Chondrocyte (in vitro differentiated cells): ENCODE measurements at places on chromosomes 7 and 10. TPM values are rescaled to one million over a fixed set of nuclear protein-coding genes. Genes with fewer than 3 reads are reported as not detected.

Gene OR2A1
- total RNA-seq = not detected in 3 replicates

Gene STEAP4
- total RNA-seq = not detected in 3 replicates

Gene GJC3
- not detected in 3 replicates for total RNA-seq

Gene UPK3B
- 0.46 to 1.4 TPM (median 0.62 TPM) in 3 replicates for total RNA-seq

Gene LGI1
- total RNA-seq = 0.27 to 2.3 TPM (median 2.1 TPM) in 3 replicates

Gene NPY4R2
- total RNA-seq = 0.53 TPM in 1 of 3 replicates, not detected in the others

Gene CNPY1
- not detected in 3 replicates for total RNA-seq

DNA sequence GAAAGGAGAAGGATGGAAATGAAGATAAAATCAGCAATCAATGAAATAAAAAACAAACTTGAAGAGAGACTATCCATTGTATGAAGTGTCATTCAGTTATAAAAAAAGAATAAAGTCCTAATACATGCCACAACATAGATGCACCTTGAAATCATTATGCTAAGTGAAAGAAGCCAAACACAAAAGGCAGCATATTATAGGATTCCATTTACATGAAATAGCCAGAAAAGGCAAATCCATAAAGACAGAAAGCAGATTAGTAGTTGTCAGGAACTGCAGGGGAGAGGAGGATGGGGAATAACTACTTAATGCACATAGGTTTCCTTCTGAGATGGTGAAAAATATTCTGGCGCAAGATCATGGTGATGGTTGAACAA lies 6.6 kb upstream of the PON1 start:
- no peak for DNase-seq

GRCh38 chr7:40978047-40978446 lies 724.8 kb downstream of the INHBA start:
- DNase-seq = no peak

GRCh38 chr10:77633376-77633775 lies 4.2 kb downstream of the KCNMA1 start:
- no peak for DNase-seq

DNA sequence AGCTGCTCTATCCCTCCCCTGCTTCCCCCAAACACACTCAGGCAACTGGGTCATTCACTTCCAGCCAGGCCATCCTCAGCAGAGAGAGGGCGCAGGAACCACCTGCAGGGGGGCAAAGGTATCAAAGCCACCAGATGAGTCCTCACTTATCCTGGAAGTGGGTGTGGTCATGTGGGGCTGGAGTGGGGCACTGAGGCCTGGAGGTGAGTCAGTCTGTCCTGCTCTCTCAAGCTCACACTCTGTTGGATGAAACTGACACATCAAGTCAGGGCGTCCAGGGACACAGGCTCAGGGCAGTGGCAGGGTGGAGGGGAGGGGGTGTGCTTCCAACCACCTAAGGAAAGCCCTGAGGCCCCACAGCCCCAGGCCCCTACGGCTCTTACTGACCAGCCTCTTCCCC lies 8.0 kb upstream of the ELFN1 start:
- peak; percentile 49 for DNase-seq

DNA sequence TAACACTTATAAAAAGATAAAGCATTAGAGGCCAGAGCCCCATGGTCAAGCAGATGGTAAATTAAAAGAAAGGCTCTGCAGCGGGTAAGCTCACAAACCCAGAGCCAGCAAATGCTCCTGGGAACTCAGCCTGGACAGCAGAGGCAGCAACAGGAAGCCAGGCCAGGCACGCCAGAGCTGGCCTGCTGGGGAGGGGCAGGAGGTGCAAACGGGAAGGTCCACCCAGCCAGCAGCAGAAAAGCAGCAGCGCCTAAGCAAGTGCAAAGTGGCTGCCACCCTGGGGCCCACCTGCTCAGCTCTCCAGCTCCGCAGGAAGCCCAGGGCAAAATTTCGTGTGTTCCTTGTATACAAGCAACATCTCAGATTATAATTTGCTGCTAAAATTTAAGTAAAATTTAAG lies 82.7 kb upstream of the GPR22 start:
- peak; percentile 88 for DNase-seq

GRCh38 chr7:4015996-4016395 lies 666.1 kb upstream of the FOXK1 start:
- DNase-seq = no peak

GRCh38 chr7:7317850-7318249 lies 135.5 kb downstream of the C1GALT1 start:
- DNase-seq = no peak

GRCh38 chr7:74199551-74200355 lies 10.1 kb upstream of the LAT2 start:
- no peak for DNase-seq

DNA sequence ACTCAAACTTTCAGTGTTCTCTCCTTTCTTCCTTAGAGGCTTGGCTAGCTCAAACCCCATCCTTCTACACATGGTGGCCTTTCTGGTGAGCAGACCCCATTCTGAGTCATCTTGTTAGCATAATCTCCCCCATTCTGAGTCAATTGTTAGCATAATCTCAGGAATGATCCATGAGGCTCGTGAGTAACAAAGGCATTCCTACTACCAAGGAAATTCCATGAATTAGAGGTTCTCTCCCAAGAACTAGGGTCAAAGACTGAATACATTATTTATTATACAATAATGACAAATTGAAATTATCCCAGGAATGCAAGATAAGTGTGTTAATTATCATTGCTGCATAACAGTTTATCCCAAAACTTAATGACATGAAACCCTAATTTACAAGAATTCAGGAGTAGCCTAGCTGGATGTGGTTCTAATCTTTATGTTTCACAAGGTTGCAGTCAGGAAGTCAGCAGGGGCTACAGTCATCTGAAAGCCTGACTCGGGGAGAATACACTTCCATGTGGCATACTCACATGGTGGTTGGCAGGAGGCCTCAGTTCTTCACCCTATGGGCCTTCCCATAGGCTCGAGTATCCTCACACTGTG lies 100.2 kb downstream of the MMRN2 start:
- DNase-seq = no peak

- no peak for DNase-seq
These were observed 121.8 kb downstream of the SGMS1 start for GRCh38 chr10:50501924-50502452.

DNA sequence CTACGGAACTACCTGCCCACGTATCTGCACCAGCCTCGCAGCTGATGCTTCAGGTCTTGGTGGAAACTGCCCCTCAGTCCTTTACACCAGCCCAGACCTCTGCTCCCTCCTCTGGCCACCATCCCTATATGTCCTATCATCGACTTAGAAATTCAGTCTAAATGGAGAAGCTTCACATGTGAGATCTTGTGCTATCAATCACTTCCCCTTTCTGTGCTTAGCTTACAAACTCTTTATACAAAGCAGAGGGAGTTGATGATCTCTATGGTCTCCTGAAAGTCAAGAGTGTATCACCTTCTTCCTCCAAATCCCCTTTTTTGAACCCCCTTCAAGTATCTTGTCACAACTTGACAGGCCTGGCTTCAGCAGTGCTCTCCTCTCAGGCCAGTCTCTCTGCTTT lies 30.7 kb downstream of the ZNF777 start:
- no peak for DNase-seq

- DNase-seq = no peak
These were observed 10.1 kb downstream of the NPC1L1 start for GRCh38 chr7:44530990-44531389.

- no peak for DNase-seq
These were observed 198.0 kb downstream of the CSTF2T start for GRCh38 chr10:51501396-51501795.

GRCh38 chr7:120989257-120990220 lies 1.0 kb downstream of the CPED1 start:
- DNase-seq = no peak

DNA sequence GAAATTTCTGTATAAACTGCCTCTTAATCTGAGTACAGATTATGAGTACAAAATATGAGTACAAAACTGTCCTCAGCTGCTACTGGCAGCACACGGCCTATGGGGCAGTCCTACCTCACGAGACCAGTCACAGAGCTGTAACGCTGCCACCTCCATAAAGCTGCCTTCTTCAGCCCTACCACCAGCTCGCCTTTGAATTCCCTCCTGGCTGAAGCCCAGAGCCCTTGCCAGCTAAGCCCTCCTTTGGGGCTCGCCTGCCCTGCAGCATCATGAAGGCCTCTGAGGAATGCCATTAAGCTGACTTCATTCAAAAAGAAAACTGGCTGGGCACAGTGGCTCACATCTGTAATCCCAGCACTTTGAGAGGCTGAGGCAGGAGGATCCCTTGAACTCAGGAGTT lies 180.0 kb upstream of the SH2B2 start:
- no peak for DNase-seq

DNA sequence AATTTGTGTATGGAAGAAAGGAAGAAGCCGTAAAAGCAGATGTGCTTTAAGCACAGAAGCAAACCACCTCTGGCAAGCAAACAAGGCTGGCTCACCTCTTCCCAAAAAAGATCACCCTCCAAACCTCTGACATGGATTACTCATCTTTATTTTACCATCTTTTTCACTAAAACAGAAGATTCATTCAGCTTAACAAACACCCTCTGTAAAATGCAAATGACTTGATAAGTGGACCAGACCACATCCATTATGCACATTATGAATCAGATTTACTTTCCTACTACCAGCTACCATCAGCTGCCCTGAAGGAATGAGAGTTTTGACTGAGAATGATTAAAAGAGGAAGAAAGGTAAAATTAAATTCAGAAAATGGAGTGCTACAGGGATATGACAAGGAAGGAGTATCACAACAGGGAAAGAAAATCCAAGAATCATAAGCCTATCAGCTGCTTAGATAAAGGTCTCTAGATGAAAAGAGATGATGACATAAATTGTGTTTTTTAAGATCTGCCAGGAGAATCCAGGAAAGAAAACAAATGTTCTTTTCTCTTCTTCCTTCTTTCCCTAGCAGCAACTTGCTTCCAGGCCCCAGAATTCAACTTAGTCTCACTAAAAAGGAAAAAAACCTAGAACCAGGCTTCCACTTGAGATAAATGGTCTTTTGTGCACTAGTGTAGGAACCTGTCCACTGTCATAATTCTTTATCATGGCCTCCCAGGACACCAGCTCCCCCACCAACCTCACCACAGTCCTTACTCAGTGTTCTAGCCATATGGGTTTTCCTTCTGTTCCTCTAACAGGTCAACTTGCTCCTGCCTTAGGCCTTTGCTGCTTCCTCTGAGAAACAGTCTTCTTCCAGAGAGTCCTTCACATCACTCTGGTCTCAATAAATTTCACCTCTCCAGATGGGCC lies 47.4 kb downstream of the JAZF1 start:
- DNase-seq = no peak

- DNase-seq = no peak
These were observed 18.2 kb upstream of the TSPAN33 start for GRCh38 chr7:129126314-129126713.

- DNase-seq = no peak
These were observed 724.2 kb upstream of the CELF2 start for GRCh38 chr10:10293481-10293951.
